ENCODE measurements at places on chromosomes 12 and 14.

DNA sequence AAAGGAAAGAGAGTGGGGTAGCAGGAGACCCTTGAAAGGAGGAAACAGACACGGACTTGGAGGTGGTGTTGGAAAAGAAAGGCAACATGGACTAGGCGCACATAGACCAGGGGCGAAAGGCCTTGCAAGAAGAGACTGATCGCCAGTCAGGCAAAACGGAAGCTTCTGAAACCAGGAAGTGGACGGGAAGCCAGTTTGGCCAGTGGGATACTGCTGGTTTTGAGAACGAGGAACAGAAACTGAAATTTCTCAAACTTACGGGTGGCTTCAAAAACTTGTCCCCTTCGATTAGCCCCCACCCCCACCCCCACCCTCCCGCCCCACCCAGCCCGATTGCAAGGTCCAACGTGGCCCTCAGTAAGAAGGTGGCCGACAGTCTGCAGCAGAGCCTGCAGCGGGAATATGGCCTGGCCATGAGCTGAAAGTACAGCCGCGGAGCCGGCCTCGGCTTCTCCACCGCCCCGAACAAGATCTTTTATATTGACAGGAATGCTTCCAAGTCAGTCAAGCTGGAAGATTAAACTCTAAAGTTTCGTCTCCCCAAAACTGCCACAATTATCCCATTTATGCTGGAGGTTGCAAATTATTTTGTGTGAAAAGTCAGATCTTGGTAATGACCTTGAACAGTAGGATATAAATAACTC is 364.7 kb downstream of the BCAT1 start:
- no peak for DNase-seq

- DNase-seq, result no peak
Measured at GRCh38 chr14:51129130-51129529, 34.2 kb upstream of the TRIM9 start.

DNA sequence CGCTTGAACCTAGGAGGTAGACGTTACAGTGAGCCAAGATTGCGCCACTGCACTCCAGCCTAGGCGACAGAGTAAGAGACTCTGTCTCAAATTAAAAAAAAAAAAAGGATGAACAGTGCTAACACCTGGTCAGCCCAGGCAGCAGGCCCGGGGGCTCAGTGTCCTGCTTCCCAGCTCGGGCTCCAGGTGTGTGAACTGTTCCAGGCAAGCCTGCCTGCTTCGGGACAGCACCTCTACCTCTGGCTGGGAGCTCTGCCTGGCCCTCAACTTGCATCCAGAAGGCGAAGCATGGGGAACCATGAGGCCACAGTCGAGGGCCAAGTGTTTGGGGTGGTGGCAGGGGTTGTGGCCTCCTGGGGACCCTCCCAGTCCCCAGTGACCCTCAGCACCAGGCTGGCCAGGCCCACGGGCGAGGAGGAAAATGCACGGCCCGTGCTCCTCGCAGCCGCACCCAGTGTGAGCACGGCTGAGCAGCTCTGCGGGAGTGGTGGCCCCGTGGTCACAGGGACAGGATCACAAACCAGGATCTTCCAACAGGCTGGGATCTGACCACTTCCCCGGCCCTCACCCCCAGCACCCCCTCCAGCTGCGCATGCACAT is 15.5 kb downstream of the CDCA4 start:
- DNase-seq, result no peak

DNA sequence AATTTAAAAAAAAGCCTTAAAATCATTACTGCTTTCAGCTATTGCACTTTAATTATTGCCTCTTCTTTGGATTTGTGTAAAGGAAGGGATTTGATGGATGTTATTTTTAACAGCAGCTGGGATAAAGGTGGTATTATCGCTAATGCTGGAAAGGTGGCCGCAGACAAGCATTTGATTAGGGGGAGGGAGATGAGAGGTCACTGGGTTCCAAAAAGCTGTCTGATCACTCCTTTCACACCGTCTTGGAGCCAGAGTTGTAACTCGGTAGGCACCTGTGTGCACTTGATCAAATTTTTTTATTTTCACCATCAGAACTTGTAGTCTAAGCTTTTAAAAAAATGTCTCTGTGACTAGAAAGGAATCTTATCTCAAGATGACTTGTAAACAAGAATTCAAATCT is 99.8 kb downstream of the AKAP6 start:
- DNase-seq, result no peak

DNA sequence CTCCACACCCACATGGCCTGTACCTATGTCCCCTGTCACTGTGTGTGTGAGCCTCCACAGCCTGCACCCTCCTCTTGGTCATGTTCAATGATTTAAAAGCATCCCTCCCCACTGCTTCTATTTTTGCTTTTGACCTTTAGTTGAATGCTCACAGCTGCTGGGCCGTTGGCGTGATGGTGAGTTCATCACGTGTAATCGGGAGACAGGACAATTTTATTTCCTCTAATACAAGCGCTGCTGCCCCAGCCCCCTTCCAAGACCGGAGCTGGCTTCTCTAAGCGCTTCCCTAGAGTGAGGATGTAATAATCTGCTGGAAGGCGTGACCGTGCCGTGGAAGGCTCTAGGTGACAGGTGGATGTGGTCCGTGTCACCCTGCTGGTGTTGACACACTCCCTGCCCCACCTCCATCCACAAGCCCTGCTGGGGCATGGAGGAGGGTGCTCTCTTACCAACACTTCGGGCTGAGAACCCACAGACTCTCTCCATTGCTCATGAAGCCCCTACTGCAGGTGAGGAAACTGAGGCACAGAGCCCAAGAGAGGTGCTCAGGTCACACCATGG is 25.4 kb downstream of the CCDC85C start:
- no peak for DNase-seq

DNA sequence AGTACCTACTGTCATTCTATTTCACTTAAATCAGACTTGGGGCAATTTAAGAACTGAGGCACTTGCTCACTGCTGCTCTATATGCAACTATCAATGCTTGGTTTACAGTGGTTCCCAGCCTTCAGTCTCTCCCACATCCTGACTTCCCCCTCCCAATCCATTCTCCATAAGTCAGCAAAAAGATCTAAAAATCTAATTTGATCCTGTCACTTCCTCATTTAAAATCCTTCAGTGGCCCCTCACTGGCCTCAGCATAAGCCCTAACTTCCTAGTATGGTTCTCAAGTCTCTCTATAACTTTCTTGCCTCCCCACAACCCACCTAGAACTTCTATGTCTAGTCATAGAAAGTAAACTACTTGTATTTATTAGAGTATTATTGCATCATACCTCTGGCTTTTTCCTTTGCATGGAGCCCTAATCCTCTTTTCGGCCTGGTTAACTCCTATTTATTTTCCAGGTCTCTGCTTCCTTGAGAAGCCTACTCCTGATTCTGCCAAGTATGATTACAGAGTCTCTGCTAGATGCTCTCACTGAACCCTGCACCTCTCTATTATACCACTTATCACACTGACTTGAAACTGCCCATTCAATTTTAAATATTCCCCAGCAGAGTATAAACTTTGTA is 130.6 kb downstream of the RALGAPA1 start:
- no peak for DNase-seq

DNA sequence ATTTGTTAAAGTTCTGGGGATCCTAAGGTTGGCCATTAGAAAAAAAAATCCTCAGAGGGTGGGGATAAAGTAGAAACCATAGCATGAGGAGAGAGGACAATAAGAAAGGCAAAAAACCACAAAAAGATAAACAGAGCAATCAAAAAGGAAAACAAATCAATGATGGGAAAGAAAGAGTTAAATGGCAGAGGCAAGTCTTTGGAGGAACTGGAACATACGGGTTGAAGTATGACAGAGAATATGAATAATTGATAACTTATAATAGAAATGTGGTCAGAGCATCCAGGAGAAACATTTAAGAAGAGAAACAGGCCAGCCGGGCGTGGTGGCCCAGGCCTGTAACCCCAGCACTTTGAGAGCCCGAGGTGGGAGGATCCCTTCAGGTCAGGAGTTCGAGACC is 17.8 kb upstream of the SALL2 start:
- DNase-seq, result no peak

- DNase-seq, result no peak
Measured at GRCh38 chr14:84959851-84960520, 570.0 kb upstream of the FLRT2 start.

GRCh38 chr14:49594347-49595091 is 4.2 kb upstream of the LRR1 start:
- no peak for DNase-seq

GRCh38 chr14:54133896-54134295 is 177.3 kb upstream of the BMP4 start:
- DNase-seq, result no peak

GRCh38 chr14:93714605-93715004 is 73.7 kb downstream of the PRIMA1 start:
- no peak for DNase-seq

DNA sequence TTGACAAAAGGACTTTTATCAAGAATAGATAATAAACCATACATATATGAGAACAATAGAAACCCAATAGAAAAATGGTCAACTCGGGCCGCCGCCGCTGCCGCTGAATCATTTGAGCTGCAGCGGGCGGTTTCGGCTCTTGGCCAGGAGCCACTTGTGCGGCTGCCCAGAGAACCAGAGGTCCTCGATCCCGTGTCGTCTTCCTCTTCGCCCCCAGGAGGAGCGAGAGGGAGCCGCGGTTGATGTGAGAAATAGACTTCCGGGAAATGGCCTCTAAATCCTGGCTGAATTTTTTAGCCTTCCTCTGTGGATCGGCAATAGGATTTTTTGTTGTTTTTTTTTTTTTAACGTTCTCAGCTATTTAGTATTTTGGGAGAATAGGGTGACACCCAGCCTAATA is 44.8 kb downstream of the CPSF6 start:
- DNase-seq, result peak; percentile 17

DNA sequence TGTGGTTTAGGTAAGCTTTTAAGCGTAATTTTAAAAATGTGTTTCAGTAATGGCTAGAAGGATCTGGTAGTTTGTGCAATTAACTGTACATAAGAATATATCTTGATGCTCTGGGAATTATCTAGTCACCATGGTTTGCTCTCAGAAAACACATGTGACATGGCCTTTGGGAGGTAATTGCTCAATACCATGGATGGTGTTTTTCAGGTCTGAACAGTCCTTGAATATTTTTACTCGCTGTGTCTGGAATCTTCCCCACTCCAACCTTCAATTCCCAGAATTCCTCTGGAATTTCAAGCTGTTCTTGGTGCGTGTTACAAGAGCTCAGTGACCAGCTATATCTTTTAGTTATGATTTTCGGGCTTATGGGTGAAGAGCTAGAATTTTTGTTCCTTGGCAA is 85.3 kb downstream of the DAAM1 start:
- DNase-seq, result no peak

- DNase-seq, result no peak
Measured at GRCh38 chr12:62435303-62436163, 31.1 kb upstream of the MON2 start.

DNA sequence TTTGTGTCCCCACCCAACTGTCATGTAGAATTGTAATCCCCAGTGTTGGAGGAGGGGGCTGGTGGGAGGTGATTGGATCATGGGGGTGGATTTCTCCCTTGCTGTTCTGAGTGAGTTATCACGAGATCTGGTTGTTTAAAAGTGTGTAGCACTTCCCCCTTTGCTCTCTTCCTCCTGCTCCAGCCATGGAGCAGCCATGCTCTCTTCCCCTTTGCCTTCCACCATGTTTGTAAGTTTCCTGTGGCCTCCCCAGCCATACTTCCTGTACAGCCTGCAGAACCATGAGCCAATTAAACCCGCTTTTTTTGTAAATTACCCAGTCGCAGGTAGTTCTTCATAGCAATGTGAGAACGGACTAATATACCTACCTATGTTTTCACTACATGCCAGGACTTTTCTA is 2.6 kb upstream of the POC1B start:
- no peak for DNase-seq

- DNase-seq, result no peak
Measured at GRCh38 chr14:31090883-31091764, 64.9 kb upstream of the STRN3 start.

- DNase-seq, result no peak
Measured at GRCh38 chr14:89201645-89202044, 215.4 kb downstream of the FOXN3 start.

DNA sequence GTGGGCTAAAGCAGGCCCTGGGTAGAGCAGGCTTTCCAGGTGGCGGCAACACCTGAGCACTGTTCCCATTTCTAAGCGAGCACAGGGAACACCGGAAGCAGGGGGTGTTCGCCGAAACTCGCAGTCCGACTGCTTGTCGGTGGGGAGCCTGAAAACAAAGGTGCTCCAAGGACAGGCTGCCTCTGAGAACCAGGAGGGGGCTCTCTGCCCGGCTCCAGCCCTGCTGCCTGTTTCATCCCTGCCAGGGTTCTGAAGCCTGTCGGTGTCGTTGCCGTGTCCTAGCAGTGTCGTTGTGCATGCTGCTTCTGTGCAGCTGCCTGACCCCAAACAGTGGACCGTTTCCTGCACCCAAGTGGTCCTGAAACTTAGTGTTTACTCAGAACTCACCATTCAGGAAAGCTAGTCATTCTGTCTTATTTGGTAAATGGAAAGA is 21.8 kb downstream of the CCNK start:
- no peak for DNase-seq

- DNase-seq, result no peak
Measured at GRCh38 chr12:16530268-16530850, 75.6 kb downstream of the LMO3 start.

DNA sequence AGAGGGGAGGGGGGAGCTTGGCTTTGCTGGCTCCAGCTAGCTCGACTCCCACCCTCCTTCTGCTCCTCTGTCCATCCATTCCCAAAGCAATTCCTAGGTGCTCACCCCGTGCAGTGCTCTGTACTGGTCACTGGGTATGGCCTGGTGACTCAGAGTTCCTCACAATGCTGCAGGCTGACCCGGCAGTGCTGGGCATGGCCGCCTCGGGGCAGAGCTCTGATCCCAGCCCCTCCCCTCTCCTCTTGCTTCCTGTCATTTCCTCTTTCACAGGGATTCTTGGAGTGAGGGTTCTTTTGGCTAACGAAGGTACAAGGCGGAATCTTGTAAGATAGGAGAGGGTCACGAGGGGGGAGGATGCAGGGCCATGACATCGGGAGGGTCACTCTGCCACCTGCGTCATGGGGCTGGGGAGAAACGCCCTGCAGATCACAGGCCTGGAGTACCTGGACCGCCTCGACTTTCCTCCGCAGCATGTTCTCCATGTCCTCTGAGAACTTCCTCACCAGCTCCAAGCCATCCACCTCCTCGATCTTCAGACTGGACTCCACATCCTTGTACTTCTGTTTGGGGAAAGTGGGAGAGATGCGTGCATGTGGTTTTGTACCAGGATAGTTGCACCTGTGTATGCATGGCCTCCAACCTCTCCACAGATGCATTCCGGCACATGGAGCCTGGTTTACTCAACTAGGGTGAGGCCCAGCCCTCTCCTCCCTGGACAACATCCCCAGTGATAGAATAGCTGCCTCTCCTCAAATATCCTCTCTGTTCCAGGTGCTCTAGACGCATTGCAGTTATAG is 5.7 kb downstream of the CACNA2D4 start:
- no peak for DNase-seq

GRCh38 chr12:70853326-70853725 is 67.2 kb downstream of the PTPRR start:
- DNase-seq, result no peak

GRCh38 chr14:105126981-105127329 is 41.6 kb downstream of the JAG2 start:
- DNase-seq, result no peak

DNA sequence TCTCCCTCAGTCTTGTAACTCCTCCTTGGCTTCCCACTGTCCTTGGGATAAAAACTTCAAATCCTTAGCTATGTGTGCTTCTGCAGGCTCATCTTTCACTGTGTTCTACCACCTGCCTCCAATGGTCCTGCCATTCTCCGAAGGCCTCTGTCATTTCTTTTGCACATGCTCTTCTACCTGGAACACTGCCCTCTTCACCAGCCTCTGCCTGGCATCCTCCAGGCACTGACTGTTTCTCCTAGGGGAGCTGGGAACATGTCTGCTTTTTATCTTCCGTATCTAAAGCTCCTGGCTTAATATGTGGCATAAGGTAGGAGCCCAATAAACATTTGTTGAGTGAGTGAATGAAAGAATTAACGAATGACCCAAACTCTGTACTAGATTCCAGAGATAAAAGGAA is 603.3 kb upstream of the TMEM132C start:
- DNase-seq, result no peak
